ENCODE measurements at places on chromosomes 2 and 18.

DNA sequence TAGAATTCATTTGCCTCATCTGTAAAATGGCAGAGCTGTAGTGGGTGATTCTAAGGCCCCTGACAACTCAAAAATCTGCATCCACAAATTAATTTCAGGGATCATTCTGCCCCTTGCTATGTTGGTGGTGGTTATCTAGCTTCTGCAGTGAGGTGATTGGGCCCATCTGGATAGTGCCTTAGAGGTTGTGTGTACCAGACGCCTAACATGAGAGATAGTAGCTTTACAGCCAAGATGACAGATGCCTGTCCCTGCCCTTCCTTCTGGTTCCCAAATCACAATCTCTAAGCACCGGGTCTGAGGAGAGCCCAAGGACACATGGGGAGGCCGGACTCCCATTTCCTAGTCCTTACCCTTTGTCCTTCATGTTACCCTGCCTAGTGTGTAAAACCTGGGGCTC is 51.1 kb upstream of the TNP1 start:
- no peak for DNase-seq

DNA sequence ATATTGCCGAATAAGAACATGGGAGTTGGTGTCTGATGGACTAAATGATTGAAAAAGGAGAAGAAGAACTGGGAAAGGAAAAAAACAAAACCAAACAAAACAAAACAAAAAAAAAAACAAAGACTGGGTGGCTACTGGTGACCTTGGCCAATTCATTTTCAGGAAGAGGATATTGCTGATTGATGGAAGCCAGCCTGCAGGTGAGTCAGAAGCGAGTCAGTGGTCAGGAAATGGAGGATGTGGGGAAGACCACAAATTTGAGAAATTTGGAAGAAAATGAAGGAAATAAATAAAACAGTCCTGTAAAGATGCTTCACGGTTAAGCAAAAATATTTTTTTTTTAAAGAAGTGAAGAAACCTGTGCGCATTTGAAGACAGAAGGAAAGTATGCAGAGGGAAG is 296.9 kb downstream of the ZNF521 start:
- no peak for DNase-seq

DNA sequence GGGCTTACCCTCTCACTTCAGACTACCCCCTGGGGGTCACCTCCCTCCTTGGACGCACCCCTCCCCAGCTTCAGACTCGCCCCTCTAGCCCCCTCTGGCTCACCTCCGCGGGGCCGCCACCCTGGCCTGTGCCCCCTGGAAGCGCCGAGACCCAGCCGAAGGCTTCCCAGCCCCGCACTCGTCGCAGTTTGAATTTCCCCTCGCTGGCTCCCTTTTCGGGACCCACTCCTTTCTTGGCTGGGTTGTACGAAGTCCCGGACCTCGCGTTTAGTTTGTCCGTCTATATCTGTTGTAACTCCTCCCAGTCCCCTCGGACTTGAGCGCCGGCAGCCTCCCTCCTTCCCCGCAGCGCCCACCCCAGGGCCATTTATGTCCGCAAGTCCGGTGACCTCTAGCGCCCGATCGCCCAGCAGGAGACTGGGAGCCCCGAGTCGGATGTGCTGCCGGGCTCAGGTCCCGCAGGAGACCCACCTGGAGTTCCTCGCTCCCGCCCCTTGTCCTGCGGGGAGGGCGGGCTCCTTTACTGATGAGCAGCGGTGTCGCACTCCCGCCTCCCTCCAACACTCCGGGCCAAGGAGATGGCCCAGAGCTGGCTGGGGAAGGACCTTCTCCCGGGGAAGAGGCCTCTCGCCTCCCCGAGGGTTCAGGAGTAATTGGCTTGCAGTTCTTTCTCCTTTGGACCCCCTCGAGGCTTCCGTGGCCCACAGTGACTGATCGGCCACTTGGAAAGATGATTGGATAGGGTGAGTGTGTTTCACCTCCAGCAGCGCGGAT is 692 bp upstream of the RAX start:
- no peak for DNase-seq

DNA sequence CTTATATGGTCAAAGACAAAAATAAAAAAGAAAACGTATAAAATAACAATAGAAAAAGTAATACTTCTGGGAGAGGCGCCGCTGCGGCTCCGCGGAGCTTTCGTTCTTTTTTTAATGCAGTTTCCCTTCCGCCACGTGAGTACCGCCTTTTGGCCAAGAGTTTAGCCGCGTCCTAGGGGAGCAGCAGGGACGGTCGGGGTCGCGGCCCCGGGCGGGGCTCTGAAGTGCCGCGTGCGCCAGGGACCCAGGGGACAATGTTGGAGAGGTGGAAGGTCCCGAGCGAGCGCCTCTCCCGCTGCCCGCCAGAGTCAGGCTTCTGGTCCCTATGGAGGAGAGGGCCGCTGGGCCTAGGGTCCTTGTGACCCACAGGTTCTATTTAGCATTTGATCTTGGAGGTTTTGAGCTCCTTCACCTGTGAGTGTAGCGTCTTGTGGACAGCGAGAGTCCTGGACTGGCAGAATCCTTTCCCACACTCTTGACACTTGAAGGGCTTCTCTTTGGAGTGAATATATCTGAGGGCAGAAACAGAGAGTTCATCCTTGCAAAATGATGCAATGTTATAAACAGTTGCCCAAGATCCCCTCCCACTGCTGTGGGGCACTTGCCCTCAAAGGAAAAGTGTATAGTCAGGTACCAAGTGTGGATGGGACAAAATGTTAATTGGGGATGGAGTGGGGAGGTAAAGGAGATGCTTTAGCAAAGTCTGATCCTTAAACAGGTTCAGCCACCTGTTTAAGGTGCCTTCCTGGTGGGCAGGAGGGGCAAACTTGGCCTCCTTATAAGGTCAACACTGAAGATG is 6.3 kb downstream of the OSR1 start:
- no peak for DNase-seq

DNA sequence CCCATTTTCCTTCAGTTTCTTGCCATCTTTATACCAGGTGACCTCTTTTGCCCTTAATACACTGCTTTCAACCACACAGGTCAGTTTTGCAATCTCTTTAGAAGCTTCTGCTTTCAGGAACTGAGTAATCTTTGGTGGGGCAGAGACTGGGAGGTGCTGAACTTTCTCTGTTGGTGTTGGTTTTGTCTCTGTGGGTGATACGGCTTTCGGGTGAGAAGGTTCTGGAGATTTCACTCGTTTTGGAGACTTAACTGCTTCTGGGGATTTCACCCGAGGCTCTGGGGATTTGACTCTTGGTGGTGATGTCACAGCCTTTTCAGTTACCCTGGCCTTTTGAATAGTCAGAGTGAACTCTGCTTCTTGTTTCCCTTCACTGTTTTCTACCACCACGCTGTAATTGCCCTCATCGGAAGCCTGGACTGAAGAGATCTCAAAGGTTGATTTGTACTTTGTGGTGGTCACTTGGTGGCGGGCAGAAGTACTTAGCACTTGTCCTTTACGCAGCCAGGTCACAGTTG is 50.4 kb downstream of the PLEKHA3 start:
- peak; percentile 31 for DNase-seq

DNA sequence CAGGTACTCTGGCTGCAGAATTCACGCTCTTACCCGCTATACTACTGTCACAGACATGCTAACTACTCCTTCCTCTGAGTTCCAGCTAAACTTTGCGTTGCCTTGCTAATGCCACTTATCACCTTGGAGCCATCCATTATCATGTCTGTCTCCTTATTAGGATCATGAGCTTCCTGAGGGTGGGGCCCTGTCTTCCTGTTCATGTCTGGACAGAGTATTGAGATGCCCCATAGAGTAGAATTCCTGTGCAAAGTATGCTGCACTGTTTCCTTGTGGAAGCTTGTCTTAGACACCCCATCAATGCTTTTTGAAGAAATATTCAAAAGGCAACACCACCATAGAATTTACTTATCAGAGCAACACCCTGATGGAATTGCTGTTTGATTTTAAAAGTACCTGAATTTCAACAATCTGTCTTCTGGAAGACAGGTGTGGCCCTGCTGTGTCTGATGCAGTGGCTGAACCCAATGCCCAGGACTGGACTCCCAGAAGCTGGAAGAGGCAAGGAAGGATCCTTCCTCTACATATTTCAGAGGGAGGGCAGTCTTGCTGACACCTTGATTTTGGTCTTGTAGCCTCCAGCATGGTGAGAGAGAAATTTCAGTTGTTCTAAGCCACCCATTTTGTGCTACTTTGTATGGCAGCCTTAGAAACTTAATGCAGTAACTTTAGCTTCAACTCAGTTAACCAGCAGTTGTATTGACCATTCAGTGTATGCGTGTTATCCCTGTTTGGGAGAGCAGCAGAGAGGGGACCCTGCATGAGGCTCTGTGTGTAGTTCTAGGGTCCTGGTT is 5.6 kb downstream of the LAMA3 start:
- no peak for DNase-seq

DNA sequence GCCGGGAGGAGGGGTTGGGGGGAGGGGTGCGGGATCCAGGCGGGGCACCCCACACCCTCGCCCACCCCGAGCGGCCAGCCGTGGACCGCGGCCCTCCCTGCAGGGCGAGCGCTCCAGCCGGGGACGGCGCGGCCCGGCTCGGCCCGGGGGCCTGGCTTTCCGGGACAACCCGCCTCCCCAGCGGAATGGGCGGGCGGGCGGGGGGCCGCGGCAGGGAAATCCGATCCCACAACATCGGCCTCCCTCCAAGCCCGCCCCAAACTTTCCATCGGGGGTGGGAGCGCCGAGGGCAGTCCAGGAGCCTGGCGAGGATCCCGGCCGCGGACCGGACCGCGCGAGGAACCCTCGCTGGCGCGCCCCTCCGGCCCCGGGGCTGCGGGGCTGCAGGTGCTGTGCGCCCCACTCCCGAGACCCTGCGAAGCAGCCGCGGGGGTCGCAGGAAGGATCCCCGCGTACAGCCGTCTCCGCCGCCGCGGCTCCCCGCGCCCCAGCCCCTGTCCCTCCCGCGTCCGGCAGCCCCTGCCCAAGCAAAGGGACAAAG is 529 bp downstream of the SEMA4C start:
- peak; percentile 89 for DNase-seq

DNA sequence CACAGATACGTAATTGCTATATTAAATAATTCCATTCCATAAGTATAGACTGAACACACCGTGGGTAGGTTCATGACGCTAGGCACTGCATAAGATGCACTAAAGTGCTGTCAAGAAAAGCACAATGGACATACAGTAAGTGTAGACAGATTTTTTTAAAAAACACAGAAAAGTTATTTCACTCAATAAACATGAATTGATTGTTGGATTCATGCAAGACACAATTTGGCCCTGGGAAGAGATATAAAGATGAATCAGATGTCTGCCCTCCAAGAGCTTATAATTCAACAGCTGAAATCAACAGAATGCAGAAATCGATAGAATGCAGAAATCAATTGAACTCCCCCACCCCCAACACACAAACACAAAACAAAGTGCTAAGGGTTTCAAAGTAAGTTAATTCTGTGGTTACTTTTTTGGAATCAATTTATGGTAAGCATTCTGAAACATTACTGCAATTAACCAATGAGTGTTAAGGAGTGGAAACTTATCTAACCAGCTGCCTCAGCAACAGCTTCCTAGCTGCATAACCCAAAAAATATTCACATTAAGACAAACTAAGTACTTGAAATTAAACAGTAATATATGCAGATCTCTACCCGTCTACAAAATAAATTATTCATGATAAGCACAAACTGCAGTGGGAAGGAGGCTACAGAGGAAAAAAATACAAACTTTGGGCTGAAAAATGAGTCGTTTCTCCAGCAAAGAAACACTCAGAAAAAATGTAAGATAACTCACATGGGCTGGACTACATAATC is 1.6 kb downstream of the NBAS start:
- DNase-seq: no peak

All from iris pigment epithelial cell (primary cell).